ENCODE measurements at places on chromosomes 5 and 9. TPM values are rescaled to one million over a fixed set of nuclear protein-coding genes. Genes with fewer than 3 reads are reported as not detected.

DNA sequence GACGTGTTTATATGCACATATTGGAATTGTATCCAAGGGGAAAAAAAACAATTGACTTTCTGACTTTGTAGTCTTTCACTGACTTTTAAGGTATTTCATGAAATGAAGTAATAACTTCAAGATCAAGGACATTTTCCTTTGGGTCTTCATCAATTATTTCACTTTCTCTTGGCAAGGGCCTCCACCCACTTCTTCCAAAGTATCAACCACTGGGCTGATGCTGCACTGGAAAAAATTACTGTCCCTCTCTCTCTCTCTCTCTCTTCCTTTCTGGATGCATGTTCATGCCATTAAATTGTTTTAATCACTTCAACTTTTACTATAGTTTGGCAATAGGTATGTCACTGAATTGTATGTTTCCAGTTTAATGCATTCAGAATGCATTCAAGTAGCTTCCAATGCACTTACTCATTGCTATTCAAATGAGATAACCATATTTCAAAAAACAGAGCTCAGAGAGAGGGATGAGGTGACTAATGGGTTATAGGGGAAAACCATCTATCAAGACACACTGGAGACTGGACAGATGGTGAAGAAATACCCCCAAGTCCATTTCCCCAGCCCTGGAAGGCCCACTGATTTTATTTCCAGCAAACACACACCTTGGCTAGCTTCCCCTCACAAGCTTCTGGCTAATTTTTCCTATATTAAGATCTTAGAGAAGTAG is 585.3 kb downstream of the EBF1 start:
- no peak for DNase-seq

DNA sequence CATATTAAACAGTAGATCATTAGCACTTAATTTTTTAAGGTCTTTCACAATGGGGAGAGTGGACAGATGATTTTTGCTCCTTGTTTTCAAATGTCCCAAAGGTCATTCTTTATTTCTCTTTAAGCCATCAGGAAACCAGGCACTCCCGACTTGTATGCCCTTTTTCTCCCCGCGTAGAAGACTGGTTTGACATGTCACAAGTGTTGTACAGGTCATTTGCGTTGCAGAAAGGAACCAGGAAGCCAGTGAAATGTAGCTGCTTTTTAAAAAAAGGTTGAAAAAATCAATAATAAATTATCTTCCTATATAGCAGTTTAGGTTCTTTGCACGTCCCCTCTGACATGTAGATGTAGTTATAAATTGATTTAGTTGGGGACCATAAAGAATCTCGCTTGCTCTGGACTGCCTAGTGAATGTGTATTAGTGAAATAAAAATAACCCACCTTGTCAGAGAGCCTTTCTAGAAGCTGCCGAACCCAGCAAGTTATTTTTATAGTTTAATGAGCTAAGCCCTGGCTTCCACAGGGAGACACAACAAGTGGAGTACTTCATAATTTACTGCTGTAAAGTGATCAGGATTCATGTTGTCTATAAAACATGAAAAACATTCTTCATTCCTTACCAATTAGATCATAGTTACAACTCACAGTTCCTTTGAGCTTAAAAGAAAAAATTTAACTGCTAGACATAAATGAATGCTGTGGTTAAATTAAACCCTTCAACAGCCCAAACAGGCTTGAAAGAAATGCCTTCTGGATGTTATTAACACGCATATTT is 404.6 kb downstream of the CSNK1G3 start:
- DNase-seq, result no peak

The DMRT3 gene
- not detected for polyA plus RNA-seq

The CSF1R gene
- polyA plus RNA-seq, result 0.98 TPM

The NTMT1 gene
- polyA plus RNA-seq, result 57.7 TPM

The DRD1 gene
- not detected for polyA plus RNA-seq

The IRX2 gene
- polyA plus RNA-seq, result not detected

- no peak for DNase-seq
Measured at GRCh38 chr5:128259607-128260021, 176.0 kb downstream of the SLC12A2 start.

The ASTN2 gene
- polyA plus RNA-seq, result not detected

The LEAP2 gene
- 2.2 TPM for polyA plus RNA-seq

DNA sequence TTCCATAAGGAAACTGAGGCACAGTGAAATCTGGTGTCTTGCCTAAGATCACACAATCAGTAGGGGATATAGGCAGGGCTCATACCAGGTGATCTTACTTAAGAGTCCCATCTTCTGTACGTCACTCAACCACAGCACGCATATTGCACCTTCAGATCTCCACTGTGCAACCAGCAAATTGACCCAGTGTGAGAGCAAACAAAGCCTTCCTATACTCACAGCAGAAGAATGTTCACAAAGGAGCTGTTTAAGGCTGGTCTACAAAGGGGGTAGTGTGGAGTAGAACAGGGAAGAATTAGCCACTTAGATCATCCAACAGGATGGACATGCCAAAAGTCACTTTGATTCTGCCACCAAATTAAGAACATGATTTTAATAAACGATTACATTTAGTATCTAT is 305.9 kb downstream of the SLIT3 start:
- DNase-seq, result no peak

The GALNT12 gene
- polyA plus RNA-seq, result 0.78 TPM

The CD74 gene
- 35,313 TPM for polyA plus RNA-seq

- DNase-seq, result no peak
Measured at GRCh38 chr9:135586601-135587109, 25.1 kb downstream of the PAEP start.

DNA sequence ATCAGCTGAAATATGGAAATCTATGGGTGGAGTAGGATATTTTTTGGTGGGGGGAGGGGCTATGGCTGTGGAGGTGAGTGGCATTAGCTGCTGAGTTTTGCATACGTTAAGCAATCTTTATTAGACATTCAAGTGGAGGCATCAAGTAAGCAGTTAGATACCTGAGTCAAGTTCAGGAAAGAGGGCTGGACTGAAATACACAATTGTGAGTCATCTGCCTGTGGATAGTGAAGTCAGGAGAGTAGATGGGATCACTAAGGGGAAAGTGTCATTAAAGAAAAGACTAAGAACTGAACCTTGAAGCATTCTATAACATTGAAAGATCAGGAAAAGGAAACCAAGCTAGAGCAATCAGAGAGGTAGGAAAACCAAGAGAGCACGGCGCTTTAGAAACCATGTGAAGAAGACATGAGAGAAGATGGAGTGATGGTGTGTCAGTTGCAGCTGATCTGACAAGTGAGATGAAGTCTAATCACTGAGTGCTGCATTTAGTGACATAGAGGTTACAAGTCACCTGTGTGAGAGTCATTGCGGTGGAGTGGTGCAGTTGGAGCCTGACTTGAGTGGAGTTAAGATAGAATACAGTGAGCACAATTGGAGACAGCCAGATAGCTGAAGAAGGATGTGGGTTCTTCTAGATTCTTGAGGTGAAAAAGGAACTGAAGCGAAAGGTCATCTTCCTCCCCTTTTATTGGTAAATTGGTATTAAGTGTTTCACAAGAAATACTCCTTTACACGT is 88.7 kb downstream of the PIP5K1B start:
- DNase-seq, result peak; percentile 6

DNA sequence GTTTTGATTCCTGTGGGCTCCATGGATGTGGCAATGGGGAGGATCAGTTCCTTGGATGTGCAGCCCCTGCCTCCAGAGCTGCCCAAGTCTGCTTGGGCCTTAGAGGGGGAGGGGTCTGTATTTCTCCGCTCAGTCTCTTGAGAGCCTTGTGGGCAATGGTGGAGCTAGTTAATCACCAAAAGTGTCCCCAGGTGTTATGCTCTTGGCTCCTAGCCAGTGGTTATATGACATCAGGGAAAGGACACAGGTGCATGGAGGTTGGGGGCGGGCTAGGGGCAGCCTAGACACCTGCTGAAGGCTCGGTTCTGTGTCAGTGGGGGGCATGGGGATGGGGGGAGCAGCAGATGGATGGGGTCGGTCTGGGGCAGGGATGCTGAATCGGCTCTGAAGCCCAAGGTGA is 12.4 kb upstream of the ARAP3 start:
- DNase-seq, result no peak

All from naive B cell (primary cell).